Caki2 (cell line): ENCODE measurements at places on chromosomes 13 and 19.
A peak's percentile ranks its signal among the peaks of the same experiment; 100 is the strongest.

DNA sequence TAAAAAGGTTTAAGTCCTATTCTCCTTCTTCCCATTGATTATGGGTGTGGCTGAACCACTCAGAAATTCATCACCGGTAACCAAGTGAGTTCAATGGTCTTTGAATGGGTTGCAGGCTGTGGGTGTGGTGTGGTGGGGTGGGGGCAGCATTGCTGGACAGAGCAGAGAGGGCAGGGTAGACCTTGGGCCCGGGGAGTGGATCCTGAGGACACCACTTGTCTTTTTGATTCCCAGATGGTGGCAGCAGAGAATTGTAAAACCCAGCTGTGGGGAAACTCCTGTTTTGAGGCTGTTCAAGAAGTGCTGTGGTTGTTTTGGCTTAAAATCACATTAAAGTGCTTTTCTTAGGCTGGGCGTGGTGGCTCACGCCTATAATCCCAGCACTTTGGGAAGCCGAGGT, 45.8 kb upstream of the RGCC start:
- peak; percentile 18 for DNase-seq

DNA sequence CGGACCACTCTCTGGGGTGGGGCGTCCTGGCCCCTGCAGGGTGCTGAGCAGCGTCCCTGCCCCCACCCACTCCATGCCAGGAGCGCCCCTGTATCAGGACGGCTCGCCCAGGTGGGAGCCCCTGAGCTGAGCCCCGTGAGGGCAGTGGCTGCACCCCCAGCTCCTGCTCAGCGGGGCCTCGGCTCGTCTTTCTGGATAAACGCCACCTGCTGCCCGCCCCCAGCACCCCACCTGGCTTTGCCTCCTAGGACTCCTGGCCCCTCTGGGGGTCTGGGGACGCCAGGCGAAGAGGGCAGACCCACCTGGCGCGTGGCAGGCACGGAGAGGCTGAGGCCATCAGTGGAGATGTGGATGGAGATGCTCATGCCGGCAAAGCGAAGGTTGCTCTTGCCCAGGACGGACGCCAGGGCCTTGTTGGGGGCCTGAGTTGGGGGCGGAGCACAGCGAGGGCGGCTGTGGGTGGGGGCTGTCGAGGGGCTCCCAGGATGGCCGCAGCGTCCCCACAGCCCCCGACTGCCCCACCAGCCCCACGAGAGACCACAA, 22.3 kb downstream of the SHC2 start:
- no peak for DNase-seq

DNA sequence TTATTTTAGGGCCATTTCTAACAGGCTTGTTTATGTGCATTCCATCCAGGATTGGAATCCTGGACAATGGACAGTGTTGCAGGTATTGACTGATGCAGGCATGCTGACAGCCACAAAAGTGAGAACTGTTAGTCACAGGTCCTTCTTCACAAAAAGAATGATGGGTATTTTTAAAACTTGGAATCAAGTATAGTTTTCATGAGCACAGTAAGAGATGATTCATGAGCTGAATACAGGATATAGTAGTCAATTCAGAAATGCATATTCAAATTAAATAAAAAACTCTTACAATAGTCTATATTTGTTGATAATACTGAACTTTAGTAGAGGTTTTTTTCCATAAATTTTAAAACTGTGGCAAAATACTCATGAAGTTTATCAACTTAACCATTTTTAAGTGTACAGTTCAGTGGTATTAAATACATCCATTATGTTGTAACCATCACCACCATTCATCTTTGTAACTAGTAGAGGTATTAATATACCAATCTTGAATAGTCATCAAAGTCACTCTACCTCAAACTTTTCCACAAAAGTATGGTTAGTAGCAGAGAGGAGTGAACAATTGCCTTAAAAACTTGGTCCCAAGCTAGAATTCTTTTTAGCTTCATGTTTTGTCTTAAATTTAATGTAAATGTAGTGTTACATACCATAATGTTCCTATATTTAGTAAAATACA, 79.5 kb downstream of the KCNRG start:
- DNase-seq, result no peak

DNA sequence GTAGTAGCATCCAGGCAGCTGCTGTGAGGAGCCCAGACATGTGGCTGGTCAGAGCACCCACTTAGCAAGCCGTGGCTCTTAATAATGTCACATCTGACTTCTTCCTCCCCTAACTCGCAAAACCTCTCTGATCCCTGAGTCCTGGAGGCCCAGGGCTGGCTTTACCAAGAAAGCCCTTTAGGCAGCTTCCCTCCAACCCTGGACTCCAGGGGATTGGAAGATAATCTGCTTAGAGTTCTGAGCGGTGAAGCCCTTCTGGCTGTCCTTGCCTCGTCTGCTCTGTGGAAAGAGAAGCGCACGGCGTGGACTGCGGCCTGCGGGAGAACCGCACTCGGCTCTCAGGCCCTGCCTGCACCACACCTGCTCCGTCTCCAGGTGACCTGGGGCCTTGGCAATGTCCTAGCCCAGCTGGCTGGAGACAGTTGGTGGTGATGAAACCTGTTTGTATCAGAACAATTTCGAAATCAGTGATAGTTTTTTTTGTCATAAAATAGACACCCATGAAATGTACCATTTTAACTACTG, 64.5 kb upstream of the MCF2L start:
- DNase-seq, result no peak

DNA sequence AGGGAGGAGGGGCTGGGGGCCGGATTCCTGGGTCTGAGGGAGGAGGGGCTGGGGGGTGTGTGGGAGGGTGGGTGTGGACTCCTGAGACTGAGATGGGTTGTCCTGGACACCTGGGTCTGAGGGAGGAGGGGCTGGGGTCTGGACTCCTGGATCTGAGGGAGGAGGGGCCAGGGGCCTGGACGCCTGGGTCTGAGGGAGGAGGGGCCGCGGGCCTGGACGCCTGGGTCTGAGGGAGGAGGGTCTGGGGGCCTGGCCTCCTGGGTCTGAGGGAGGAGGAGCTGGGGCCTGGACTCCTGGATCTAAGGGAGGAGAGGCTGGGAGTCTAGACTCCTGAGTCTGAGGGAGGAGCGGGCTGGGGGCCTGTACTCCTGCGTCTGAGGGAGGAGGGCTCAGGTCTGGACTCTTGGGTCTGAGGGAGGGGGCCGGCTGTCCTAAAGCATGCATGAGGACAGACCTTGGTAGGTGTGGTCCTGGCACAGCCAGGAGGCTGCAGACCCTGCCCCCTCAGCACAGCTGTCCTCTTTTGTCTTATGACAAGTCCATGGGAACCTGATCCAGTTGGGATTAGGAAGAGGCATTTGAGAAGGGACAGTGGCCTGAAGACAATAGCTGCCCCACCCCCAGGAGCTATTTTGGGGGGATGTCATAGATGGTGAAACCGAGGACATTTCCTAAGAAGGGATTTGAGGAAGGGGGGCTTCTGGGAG, 1.3 kb downstream of the TNNT1 start:
- no peak for DNase-seq

- no peak for DNase-seq
Observed at GRCh38 chr13:99865420-99865930, 106.1 kb downstream of the ZIC5 start.

DNA sequence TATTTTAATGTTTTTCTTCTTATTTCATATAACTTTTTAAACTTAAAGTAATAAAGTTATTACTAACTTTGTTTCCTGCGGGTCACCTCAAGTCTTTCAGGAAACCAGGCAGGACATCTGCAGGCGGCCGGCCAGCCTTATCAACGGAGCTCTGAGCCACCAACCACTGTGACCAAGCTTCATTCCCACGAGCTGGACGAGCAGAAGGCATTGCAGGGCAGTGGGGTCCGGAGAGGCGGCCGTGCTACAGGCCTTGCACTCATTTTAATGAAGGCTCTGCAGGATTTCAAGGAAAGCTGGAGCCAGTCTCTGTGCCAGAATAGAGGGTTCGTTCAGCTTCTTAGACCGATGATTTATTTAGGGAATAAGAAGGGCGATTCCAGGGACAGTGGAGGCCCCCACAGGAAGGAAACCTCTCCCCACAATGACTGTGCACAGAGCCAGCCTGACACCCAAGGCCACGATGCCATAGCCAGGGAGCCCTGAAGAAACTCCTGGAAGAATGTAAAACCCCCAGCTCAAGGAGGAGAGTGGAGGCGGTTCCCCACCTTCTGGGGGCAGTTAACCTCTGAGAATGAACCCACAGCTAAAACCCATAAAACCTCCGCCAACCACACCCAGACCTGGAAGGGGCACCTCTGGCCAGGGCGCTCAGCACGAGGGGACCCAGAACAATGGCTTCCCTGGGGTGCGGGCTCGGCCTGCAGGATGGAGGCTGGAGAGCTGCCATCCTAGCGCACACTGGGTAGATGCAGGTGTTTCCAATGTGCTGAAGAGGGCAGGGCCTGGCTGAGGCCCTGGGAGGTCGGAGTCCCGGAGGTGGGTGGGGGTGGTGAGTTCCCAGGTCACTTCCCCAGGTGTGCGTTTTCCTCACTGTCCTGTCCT, 75.0 kb downstream of the RASA3 start:
- DNase-seq, result no peak

DNA sequence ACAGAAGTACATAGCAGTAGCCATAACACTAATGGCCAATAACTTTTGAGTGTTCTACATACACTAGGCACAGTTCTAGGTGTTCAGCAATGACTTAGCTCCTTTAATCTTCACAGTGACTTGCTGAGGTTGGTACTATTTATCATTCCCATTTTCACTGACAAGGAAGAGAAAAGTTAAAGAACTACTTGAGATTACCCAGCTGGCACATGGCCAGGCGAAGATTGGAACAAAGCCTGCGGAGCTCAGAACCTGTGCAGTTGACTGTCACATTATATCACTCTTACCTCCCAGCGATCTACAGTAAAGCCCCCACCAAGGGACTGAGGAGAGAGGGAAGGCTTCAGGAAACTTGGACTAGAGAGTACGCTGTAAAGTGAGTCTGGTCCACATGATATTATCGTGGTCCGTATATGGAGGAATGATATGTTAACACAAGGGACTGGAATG, 42.4 kb upstream of the WDFY2 start:
- peak; percentile 53 for DNase-seq

DNA sequence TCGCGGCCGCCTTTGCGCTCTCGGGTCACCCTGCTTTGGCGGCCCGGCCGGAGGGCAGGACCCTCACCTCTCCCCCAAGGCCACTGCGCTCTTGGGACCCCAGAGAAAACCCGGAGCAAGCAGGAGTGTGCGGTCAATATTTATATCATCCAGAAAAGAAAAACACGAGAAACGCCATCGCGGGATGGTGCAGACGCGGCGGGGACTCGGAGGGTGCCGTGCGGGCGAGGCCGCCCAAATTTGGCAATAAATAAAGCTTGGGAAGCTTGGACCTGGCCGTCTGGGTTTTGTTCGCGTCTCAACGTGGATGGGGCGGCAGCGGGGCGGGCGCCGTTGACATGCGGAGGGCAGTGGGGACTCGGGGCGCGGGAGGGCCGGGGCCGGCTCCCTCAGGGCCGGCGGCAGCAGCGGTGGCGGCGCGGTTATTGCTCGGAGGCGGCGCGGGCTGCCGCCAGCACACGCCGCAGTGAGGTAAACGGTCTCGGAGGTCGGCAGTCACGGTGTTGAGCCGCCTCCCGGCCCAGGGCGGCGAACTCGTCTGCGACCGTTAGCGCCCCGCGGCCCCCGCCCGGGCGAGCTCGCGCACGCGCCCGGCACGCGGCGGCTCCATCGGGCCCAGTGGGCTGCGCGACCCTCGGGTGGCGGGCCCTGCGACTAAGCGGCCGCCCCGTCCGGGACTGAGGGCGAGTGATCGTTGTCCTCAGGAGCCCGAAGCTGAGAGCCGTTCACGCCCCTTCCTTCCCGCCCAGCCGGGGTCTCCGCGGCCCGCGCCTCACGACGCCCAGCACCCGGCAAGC, 9.4 kb downstream of the CBARP start:
- DNase-seq, result no peak

GRCh38 chr13:88142653-88143052, 471.5 kb downstream of the SLITRK5 start:
- no peak for DNase-seq

DNA sequence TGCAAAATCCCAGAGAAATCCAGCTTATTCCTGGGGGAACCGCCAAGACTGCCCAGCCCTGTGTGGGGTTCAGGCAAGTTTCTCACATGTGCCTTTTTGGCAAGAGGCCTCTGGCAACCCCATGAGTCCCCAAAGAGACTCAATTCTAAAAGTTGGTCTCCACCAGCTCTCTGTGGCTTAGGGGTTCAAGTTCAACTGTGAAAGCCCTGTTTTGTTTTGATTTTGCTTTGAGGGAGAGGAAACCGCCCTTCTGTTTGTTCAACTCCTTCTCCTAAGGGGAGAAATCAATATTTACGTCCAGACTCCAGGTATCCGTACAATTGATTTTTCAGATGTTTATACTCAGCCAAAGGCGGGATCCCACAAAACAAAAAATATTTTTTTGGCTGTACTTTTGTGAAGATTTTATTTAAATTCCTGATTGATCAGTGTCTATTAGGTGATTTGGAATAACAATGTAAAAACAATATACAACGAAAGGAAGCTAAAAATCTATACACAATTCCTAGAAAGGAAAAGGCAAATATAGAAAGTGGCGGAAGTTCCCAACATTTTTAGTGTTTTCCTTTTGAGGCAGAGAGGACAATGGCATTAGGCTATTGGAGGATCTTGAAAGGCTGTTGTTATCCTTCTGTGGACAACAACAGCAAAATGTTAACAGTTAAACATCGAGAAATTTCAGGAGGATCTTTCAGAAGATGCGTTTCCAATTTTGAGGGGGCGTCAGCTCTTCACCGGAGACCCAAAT, 583 bp upstream of the LDLR start:
- no peak for DNase-seq

DNA sequence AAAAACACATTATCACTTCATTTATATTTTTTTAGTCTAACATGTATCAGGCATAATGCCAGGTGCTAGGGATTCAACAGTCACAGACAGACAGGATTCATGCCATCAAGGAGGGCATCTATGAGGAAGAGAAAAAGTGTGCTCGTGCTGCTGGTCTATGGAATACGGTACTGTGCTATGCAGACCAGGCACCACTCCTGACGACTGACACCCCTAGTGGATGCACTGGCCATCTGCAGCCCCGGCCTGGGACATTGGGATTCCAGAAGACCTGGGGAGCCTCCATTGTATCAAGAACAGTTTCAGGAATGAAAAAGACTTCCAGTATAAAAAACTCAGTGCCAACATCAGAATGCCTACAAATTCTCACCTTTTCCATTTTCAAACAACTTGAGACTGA, 94.0 kb downstream of the KLF12 start:
- DNase-seq, result peak; percentile 1

DNA sequence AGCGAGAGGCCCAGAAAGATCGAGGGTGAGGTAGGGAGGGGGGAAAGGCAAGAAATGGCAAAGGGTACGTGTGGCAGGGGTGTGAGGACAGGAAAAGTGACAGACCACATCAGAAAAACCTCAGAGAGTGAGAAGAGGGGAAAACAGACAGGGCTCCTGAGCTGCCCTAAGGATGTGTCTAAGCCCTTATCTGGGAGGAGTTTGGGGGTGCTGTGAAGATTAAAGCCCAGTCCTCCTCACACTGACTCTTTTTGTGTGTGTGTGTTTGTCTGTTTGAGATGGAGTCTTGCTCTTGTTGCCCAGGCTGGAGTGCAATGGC, 703 bp upstream of the PTH2 start:
- no peak for DNase-seq

DNA sequence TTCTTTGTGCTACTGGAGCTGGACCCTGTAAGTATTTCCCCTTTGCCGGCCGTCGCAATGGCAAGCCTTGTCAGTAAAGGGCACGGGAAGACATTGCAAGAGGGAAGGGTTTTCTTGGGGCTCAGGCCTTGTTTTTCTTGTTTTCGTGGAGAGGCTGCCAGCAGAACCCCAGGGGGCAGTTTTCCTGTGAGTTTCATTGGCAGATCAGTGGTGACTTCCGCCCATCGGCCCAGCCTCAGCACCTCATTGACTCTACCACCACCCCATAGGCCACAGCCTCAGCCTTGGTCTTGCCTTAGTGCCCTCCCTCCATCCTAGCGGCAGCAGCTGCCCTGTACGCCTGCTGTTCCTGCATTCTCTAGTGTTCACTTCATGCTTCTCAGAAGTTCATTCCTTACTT, 61.5 kb downstream of the GJA3 start:
- no peak for DNase-seq
